T-helper 1 cell (primary cell): ENCODE measurements at places on chromosomes 1 and 21.

DNA sequence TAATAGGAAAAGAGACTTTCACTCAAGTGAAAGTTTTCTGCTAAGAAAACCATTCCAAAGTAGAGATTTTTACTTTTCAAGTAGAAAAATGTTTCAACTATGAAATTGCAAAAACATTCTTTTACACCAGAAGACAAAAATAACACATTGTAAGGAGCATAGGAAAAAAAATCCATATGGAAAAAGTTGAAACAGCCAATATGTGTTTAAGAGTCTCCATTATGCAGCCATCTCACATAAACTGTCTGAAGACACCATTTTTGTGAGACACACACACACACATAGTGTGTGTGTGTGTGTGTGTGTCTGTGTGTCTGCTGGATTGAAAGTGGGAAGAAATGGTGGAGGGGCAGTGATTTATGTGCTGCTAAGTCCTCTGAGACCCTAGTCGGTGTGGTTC, 162.1 kb downstream of the HHAT start:
- no peak for DNase-seq

DNA sequence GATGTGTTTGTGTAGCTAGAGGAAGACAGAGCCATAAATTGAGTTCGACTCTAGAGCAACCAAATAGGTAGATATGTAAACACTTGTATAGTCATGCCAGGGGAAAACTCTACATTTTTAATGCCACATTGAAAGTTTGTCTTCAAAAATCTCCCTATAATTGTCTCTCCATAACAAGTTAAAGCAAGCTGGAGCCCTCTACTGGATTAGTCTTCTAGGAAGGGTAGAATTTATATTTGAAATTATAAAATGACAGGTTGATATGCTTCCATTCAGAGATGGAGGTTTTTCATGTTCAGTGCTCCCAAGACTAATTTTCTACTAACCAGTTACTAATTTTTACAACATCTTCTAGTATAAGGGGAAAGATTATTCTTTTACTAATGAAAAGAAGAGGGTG, 13.1 kb upstream of the COL24A1 start:
- DNase-seq = no peak

GRCh38 chr1:1898246-1898933, 7.5 kb upstream of the GNB1 start:
- DNase-seq = no peak

- DNase-seq = no peak
Observed at GRCh38 chr1:10528066-10529014, 53.6 kb downstream of the PEX14 start.

DNA sequence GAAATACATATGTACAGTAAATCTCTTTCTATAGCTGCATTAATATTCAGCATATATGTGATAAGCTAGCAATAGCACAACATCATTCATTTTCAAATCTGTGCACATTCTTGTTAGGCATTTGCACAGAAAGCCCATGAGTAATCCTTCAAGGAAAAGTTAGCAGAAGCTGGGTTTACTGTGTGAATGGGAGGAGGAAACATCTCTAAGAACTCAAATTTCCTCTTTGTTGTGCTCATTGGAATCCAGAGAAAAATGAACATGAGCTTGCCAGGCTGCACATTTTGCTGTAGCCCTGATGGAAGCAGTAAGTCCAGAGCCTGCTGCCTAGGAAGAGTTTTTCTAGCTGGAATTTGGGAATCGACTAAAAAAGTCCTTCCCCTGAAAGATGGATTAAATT, 214.2 kb upstream of the FOXD3 start:
- DNase-seq = no peak

DNA sequence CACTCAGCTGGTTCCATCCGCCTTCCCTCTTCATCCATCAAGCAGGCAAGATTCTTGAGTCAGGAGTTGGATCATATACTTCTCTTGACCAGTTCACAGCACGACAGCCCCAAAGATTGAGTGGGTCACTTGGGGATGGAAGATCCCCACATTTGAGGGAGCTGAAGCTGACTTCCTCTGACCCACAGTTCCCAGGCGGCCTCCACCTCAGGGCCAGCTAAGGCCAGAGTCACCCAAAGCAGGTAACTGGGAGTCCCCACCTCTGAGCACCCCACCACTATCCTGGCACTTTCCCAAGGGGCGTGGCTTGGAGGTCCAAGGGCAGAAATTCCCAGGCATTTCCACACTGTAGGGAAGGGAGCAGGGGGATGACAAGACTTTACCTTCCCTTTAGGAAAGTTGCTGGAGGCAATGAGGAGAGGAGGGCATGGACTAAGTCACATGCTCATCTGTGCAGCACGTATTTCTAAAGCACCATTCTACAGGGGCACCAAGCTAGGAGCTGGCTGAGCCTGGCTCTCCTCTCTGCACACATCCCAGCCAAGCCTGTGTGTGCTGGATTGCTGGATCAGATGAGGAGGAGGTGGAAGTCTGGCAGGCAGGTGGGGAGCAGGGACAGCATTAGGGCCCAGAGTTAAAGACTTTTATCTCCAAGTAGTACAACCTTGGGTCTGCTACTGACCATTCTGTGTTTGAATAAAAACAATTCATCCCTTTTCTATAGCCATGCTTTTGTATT, 1.3 kb upstream of the RD3 start:
- no peak for DNase-seq

- no peak for DNase-seq
Observed at GRCh38 chr1:209266590-209267205, 316.8 kb upstream of the CAMK1G start.

DNA sequence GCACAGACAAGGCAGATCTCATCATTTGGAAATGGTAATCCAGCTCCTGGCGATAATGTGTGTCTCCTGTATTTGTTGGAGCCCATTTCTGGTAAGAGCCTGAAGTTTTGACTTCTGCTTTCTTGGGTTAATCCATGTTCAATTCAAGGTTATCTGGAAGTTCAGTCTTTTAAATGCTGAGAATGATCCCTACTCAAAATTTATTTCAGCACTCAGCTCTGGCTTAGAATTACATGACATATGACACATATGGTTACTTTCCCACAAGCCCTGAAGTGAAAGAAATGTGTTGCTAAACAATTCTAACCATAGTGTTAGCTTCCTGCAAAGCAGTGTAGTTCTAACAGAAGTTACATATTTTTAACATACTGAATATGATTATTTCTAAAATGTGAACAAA, 2.7 kb downstream of the PTGFR start:
- no peak for DNase-seq

- no peak for DNase-seq
Observed at GRCh38 chr1:53544728-53545515, 85.7 kb downstream of the DMRTB1 start.

GRCh38 chr21:42315296-42315891, at the start of gene TFF3:
TFF3 (minus strand) TSS chr21:42315409; CDS start chr21:42315374, 35 bp downstream.
- no peak for DNase-seq

- DNase-seq = no peak
Observed at GRCh38 chr1:55420026-55420425, 204.9 kb upstream of the USP24 start.

DNA sequence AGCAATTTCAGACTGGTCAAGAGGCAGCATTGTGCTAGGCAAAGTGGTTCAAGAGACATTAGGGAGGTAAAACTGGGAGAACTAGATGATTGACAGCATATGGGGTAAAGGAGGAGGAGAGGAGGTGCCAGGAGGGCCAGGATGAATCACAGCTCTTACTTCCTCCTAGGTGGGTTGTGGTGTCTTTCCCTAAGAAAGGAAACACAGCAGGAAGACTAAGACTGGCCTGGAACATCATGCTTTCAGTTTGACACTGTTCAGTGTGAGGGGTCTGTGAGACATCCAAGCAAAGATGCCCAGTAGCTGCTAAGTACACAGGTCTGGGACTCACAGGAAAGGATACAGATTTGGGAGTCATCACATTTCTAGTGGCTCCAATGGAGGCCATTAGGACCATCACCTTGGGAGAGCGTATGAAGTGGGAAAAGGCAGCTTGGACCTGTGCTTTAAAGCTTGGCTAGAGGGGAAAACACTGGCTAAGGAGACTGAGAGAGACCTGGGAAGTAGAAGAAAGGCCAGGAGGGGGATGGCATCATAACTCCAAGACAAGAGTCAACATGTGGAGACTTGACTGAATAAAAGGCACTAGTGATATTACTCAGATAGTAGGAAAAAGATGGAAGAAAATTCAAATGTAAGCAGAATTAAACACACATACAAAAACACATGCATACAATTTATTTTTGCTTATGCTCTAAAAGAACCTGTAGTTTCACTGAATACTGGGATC, 17.3 kb downstream of the CD58 start:
- DNase-seq = no peak

- DNase-seq = no peak
Observed at GRCh38 chr1:161958425-161958824, 65.2 kb downstream of the OLFML2B start.

GRCh38 chr1:110673197-110673701, 1.5 kb downstream of the KCNA3 start:
- peak; percentile 57 for DNase-seq

DNA sequence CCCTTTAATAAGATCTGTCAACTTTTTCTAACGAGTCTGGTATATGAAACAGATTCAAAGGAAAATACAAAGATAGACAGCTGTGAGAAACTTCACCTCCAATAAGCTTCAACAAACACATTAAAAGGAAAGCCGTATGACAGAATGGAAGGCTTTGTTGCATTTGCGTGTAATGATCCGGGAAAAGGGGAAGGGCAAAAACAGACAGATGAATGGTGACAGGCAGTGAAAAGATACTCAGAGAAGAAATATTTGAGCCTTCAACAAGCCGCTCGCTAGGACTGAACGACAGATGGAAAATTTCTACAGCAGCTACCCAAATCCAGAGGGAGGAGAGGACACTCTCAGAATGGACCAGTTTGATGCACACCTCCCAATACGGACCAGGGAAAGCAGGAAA, 14.9 kb downstream of the COPA start:
- no peak for DNase-seq

- no peak for DNase-seq
Observed at GRCh38 chr1:20578062-20578461, 10.8 kb upstream of the CDA start.

DNA sequence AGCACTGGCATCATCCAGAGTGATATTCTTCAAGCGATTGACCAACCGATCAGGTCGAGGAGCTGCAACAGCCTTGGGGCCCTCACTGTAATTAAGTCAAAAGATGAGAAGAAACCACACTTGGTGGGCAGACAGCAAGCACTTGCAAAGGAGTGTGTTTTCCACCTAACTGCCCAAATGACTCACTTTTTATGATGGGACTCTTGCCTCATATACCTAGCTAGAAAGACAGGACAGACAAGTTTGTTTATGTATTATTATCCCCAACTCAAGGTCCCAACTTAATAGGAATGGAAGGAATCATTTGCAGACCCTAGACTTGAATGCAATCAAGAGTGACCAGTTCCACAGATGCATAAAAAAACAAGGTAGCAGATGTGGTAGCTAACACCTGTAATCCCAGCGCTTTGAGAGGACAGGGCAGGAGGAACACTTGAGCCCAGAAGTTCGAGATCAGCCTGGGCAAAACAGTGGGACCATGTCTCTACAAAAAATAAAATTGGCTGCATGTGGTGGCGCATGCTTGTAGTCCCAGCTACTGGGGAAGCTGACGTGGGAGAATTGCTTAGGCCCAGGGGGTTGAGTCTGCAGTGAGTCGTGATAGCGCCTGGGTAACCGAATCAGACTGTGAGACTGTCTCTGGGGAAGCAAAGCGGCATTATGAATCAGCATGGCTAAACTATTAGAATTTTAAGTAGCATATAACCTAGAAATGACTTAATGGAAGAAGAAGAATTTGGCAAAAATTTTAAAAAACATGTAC, 2.3 kb upstream of the NRAS start:
- no peak for DNase-seq

DNA sequence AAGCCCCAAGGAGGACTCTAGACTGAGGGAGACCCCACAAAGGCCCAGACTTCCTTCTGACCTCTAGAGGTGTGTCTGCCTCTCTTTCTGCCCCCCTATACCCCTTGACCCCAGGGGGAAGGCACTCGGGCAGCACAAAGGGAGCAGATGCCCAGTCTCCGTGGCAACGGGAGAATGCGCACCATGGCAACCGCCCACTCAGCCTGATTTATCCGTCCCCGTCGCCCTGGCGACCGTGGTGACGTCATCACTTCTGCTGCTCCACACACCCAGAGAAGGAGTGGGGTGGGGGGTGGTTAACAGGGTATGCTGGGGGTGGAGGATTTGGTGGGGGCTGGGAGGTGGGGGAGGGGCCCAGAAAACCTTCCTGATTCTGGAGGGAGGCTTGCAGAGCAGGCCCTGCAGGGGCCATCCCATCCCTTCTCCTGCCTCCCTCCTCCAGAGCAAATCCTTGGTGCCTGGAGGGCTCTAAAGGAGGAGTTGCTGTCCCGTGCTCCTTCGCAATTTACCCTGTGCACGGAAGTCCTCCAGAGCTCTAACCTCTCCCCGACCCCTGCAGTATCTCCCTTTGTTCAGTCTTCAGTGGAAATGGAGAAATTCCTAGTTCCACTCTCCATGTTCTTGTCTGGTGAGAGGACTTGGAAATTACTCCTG, 6.3 kb downstream of the CELF3 start:
- DNase-seq = no peak

DNA sequence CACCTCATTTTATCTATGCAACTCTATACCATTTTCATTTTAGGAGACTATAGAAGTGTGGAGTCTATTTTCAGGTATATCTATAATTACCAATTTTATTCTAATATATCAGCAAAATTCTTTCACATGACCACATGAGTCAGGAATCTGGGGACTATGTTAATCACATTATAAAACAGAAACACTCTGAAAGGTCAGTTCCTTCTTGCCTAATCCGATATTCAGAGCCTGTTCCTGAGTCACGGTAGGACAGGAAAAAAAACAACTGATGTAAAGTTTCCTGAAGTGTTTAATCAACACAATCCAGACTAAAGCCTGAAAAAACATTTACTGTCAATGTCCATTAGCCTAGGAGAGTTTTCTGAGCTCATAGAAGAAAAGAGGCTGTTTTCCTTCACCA, 1902.3 kb downstream of the NCAM2 start:
- no peak for DNase-seq

DNA sequence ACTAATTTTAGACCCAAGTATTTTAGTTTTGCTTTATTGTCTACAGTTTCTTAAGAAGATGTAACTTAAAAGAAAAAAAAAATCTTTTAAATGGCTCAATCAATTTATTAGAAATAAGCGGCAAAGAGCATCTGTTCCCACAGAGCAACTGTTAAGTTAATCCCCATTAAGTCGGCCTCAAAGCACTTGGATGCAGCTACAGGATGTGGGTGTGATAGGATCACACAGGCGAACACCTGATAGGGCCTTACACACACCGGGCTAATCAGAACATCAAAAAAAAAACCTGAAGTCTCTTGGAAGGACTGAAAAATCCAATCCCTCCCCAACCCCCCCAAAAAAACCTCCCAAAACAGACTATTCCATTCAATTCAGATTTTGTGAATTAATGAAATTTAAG, 23.0 kb downstream of the APP start:
- DNase-seq = no peak

DNA sequence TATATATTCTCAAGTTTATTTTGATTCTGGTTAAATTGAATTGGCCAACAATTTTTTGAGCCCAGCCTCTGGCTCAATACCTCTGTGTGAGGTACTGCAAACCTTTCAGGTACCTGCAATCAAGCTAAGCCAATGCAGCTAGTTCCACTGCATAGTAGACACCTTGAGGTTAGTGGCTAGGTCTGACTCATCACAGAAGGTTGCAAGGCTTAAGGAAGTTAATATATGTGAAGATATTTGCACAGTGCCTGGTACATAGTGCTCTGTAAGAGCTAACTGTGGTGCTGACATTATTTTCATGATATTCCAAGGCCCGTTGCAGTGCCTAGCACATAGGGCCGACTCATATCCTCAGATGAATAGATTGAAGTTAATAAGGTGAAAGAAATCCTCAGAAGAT, 330.5 kb upstream of the KAZN start:
- DNase-seq = no peak
